GM12864 (cell line): ENCODE measurements at places on chromosomes 12 and 14.

DNA sequence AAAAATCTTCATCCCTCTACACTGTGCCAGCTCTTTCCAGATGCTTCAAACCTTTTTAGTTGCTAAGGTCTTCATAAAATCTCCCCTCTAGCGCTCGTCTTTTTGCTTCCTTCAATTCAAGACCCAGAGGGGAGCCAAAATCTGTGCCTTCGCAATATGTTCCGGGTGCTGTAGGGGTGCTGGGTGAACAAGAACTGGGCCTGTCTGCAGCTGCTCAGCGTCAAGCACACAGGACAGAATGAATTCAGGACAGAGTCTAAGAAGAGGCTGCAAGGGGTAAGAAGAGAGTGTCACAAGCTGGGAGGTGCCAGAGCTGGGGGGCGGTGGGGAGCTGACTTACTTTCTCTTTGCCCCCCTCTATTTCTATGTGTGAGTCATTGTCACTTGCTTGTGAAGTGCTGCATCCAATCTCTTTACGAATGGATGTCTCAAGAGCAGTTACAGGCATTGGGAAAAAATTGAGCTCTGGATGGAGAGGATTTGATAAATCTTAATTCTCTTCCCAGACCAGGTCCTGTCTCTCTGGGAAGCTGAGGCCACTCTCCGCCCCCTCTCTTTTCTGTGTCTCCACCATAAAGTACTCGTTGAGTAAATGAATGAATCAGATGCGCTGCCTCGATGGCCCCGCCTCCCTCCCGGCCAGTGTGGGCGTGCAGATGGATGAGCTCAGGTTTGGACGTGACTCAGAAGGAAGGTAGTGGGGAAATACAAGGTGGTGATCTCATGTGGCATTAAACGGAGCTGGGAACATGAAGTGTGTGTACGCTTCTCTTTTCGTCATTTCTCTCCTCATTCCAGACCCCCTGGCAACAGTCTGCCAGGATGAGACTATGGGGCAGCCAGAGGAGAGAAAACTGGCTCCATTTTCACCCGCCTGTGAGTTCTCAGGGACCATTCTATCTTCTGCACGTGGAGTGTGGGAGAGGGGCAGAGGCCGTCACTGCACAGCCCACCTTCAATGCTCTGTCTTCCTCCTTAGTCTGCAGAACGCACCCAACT, 91.3 kb downstream of the TSPAN9 start:
- DNase-seq: no peak

- no peak for DNase-seq
Measured at GRCh38 chr12:107749083-107749482, 11.9 kb downstream of the PRDM4 start.

GRCh38 chr14:68477110-68477455, 315.8 kb downstream of the ZFP36L1 start:
- DNase-seq: no peak

- no peak for DNase-seq
Measured at GRCh38 chr12:105256921-105257320, 20.9 kb upstream of the APPL2 start.

DNA sequence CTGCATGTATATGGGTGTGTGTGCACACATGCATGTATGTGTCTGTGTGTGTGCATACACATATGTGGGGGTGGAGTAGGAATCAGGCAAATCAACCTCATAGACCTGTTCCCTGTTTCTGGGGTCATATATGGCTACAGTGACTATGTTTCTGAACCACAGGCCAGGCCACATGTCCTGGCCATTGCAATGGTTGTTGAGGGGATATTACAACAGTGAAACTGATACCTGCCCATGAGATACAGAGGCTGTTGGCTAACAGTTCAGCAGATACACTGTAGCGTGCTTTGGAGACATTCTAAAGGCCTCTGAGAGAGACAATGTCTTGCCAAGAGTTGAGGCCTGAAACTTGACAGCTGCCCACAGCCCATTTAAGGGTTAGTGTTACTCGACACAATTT, 47.3 kb upstream of the FOS start:
- no peak for DNase-seq

DNA sequence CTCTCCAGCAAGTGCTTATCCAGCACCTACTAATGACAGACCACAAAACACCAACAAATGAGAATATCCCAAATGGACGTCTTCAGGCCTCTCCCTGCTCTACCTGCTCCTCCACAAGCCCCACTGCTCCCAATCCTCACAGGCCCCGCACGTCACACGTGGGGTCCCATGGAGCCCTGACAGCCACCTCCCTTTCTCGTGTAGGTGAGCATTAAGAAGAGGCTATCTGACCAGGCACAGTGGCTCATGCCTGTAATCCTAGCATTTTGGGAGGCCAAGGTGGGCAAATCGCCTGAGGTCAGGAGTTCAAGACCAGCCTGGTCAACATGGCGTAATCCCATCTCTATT, 5.4 kb downstream of the RIMBP2 start:
- no peak for DNase-seq

GRCh38 chr12:53744130-53744441, 7.7 kb downstream of the CISTR start:
- DNase-seq: no peak

DNA sequence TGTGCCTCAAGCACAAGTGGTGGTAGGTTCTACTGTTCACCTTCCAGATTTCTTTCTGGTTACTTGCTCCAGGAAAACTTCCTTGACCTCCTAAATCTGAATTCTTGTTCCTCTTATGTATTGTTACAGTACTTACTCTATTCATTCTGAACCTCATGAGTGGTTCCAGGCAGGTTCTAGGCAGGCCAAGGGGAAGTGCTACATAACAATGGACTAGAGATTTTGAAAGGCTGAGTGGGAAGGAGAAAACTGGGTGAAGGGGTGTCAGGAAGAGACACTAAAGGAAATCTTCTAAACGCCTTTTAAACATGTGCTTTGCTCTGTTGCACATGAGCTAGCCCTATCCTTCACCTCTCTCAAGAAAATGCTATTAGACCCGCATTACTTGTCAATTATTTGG, 1.6 kb downstream of the YARS2 start:
- DNase-seq: no peak

DNA sequence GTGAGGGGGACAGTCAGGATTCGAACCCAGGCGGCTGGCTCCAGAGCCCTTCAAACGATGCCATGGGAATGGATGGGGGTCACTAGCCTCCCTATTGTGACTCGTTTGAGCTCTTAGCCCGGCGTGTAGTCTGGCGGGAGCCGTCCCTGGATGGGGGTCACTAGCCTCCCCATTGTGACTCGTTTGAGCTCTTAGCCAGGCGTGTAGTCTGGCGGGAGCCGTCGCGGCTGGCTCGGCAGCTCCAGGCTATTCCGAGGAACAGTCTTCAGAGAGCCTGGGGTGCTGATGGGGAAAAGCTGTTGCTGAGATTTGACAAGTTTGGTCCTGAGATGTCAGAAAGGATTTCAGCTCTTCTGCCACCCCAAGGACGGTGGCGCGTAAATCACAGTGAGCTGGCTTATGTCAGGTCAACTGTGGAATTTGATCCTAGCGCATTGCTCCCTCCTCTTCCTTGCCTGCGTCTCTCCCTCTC, 58.3 kb downstream of the CALM1 start:
- DNase-seq: no peak
